ENCODE measurements at places on chromosomes 3 and 15. TPM values are rescaled to one million over a fixed set of nuclear protein-coding genes. Genes with fewer than 3 reads are reported as not detected.

DNA sequence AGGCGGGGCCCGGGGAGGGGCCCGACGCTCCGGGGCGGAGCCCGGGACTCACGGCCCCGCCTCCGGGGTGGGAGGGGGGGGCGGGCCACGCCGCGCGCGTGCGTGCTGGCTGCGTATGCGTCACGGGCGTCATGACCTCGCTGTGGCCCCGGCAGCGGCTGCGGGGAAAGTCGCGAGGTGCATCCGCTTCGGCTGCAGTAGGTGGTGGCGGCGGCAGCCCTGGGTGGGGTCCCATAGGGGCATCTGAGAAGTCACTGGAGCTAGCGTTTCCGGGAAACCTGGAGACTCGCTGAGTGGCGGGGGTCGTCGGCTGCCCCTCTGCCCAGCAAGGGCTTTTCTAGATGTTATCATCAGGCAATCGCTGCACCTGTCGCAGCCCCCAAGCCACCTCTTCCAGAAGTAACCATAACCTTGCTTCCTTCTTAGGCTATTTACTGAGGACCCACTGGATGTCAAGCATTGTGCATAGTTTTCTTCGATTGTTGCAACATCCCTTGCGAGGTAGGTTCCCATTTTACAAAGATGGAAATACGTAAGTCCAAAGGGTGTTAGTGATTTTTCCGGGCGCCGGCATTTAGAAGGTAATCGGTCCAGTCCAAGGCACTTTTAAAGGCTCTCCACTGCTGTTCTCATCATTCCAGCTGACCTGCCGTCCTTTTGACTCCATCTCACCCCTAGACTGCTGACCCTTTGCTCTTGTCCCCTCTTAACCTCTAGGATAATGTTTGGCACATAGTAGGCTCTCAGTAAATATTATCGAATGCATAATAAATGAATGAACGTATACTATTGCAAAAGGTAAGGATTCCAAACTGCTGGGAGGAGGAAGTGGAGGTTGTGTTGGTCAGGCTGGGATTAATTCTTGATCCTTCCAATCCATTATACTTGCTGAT is at the start of gene GDPGP1:
Gene GDPGP1, plus strand, starts transcription at position 114 of the 893 bp plus-strand sequence. CDS start 6,700 bp downstream, outside the sequence.
- peak within 1 kb of the TSS; percentile 96 for H3K27ac ChIP-seq
- peaks cover 47% of the 10 kb centered on the region for H3K4me1 ChIP-seq
- no peaks in the 10 kb centered on the region for H3K27me3 ChIP-seq

- H3K27ac ChIP-seq = no peak overlapping the region
- no peaks in the 10 kb centered on the region for H3K27me3 ChIP-seq
- H3K4me3 ChIP-seq = peak overlapping the region; percentile 68
- peaks cover 19% of the 10 kb centered on the region for H3K4me1 ChIP-seq
- H3K36me3 ChIP-seq = no peaks in the 10 kb centered on the region
These were observed 28.5 kb downstream of the BTD start for GRCh38 chr3:15629860-15630597.

DNA sequence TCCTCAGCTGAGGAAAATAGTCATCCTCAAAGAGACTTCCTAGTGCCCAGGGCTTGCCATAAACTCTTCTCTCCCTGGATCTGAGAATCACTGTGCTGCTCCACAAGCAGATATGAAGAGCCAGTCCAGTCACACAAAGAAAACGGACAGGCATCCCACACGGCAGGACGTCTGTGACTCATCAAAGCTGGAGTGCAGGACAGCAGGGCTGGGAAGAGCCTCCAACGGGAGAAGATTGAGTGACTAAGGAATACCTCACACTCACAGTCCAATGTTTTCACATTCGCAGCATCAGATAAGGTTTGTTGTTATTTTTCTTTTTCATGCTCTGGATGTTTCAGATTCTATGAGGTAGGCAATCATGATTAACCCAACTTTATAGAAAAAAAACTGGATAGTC is 57.8 kb downstream of the NEK10 start:
- H3K36me3 ChIP-seq = no peaks in the 10 kb centered on the region
- H3K4me3 ChIP-seq = no peak overlapping the region
- no peak overlapping the region for H3K27ac ChIP-seq
- no peaks in the 10 kb centered on the region for H3K4me1 ChIP-seq

DNA sequence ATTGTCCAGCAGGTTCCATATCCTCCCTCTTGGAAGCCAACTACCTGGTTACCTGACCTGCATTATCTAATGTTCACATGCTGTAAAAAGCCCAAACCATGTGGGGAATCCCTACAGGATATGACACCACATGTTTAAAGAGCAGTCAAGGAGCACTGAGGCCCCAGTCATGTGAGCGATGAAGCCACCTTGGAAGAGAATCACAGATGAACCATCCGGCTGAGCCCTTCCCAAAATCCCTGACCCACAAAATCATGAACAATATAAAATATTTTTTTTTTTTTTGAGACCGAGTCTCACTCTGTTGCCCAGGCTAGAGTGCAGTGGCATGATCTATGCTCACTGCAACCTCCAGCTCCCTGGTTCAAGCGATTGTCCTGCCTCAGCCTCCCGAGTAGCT is 10.6 kb upstream of the ANKDD1A start:
- no peak overlapping the region for H3K4me3 ChIP-seq
- no peaks in the 10 kb centered on the region for H3K27me3 ChIP-seq
- peaks cover 47% of the 10 kb centered on the region for H3K4me1 ChIP-seq
- H3K36me3 ChIP-seq = no peaks in the 10 kb centered on the region
- no peak overlapping the region for H3K27ac ChIP-seq
- no peak for DNase-seq

DNA sequence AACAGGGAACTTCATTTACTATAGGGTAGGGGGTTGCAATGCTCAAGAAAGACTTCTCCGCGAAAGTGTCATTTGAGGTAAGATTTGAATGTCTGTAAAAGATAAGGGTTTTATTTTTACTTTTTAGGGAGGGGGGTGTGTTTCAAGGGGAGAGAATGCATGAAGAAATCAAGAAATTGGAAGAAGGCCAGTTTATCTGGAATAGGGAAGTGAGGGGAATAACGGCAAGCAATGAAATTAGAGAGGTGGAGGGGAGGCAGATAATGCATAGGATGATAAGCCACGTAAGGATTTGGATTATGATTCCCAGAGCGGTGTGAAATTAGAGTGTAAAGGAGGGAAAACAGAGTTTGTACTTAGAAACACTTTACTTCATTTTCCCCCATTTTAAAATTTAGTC is 63.0 kb upstream of the MB21D2 start:
- no peaks in the 10 kb centered on the region for H3K4me1 ChIP-seq
- H3K36me3 ChIP-seq = no peaks in the 10 kb centered on the region
- H3K4me3 ChIP-seq = no peak overlapping the region
- no peaks in the 10 kb centered on the region for H3K27me3 ChIP-seq
- H3K27ac ChIP-seq = no peak overlapping the region
- DNase-seq = no peak

The C2CD4B gene
- 0.74 TPM for total RNA-seq

The TM6SF1 gene
- total RNA-seq = 0.42 TPM

The SLC9C1 gene
- not detected for total RNA-seq

The CD200R1L gene
- total RNA-seq = not detected
